Neural crest cell (in vitro differentiated cells): ENCODE measurements at places on chromosomes 11 and 22.
A peak's percentile ranks its signal among the peaks of the same experiment; 100 is the strongest.

DNA sequence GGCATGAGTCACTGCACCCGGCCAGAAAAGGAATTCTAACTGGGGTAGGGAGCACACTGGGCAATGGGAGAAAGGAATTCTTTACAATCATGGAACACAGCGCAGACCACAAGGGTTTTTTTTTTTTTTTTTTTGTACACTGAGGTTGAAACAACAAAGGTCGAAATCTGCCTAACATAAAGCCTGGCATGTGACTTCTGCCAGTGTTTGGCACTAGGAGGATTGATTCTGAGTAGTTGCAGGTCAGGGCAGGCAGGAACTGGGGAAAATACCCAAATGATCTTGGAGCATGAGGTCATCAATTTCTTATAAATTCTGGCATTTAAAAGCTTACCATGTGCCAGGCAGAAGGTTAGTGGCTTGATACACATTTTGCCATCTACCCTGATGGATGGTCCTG, 202.0 kb upstream of the SNX19 start:
- DNase-seq: no peak

- no peak for DNase-seq
These were observed 24.1 kb upstream of the WNT11 start for GRCh38 chr11:76230392-76230791.

DNA sequence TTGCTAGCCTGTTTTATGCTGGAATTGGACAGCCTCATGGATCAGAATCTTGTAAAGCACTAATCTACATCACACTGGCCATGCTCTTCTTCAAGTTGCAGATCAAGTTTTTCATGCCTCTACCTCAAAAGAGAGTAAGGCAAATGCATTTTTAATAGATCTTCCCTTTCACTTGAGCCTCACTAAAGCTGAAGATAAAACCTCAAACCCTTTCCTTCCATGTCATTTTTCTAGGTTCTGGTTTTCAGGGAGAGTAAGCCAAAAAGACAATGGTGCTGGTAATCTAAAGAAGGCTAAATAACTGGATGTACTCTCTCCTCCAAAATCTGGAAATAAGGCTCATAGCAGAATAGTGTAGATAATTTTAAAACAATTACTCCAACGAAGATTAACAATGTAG, 28.3 kb downstream of the POU2AF1 start:
- no peak for DNase-seq

GRCh38 chr11:44763121-44763820, 36.5 kb downstream of the TSPAN18 start:
- no peak for DNase-seq

DNA sequence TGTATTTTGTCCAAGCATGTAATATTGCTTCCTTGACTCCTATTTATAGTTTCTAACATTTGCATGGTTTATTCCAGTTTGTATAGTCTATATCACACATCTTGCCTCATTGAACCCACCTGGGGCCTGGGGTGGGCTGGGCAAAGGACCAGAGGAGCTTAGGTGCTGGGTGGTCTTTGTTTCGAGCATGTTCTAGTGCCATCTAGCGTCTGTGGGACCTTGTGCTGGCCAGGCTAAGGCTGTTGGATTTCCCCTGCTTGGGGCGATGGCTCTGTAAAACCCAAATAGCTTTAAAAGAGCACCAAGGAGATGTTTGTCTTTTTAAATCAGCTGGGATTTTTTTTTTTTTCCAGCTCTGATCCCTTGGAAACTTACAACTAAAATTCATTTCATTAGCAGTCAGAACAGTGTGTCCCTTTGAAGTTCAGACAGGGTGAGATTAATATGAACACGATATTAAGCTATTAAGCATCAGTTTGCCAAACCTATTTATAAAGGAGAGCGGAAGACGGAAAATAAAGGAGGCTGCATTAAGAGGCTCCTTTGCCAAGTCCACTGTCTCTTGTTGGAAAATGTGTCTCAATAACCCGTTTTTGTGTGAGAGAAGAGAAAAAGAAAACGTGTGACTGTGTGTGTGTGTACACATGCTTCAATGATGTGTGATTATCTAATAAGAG, 157.4 kb downstream of the COMMD9 start:
- peak; percentile 18 for DNase-seq

DNA sequence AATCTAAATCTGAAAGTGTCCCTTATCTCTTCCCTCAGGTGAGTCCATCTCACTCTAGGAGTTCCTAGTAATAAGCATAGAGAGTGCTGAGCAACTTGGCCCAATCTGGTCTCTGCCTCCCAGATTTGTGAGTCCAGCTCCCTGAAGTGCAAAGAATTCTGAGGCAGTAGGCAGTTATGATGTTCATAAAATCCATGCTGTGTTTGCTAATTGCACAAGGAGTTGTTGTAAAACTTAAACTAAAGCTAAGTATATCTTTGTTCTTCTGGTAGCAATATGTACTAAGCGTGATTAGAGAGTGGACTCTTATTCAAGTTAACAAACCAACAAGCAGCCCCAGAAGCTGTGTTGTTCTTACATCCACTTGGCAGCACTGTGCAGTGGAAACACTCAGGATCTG, 7.6 kb upstream of the PTH start:
- no peak for DNase-seq

DNA sequence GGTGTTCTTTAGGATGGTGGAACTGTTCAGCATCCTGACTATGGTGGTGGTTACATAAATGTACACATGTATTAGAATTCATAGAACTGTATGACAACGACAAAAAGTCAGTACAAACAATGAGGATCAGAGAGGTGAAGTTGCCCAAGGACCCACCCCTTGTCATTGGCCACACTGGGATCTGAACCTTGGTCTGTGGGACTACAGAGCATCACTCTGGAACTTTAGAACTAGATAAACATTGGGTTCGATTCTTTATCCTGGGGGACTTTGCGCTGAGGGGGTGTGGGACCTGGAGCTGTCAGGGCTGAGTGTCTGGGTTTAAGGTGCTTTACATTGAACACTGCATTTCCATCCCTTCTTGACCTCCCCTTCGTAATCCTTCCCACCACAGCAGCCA, 12.8 kb upstream of the EXT2 start:
- DNase-seq: no peak

DNA sequence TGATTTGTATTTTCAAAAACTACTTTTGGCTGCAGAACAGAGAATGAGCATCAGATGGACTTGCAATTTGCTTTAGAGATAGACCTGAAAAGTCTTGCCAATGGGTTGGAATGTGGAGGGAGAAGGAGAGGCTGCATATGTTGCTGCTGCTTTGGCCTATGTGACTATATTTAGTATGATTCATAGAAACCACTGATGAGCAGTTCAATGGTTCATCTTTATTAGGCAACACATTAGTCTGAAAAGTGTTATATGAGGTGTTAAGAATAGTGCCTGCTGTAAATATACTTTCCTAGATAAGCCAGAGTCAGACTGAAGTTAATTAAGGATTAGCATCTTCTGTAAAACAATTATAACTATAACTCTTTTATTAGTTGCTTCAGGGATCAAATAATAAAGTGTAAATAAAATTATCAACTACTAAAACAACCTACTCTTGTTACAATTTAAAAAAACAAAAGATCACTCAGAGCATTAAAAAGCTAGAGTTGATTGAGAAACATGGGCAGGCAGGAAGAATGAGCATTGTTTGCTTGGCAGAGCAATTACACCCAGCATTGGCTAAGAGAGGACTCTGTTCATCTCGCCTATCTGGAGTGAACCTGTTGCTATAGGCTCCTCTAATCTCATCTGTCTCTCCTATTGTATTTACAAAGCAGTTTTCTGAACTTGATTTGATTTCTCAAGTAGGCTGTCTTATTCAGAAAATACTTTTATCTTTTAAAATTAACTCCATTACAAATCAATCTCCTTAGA, 36.3 kb downstream of the HORMAD2 start:
- no peak for DNase-seq

GRCh38 chr22:45918459-45919370, 58.2 kb downstream of the WNT7B start:
- no peak for DNase-seq

GRCh38 chr11:61728940-61729219, 23.6 kb upstream of the MYRF start:
- no peak for DNase-seq

DNA sequence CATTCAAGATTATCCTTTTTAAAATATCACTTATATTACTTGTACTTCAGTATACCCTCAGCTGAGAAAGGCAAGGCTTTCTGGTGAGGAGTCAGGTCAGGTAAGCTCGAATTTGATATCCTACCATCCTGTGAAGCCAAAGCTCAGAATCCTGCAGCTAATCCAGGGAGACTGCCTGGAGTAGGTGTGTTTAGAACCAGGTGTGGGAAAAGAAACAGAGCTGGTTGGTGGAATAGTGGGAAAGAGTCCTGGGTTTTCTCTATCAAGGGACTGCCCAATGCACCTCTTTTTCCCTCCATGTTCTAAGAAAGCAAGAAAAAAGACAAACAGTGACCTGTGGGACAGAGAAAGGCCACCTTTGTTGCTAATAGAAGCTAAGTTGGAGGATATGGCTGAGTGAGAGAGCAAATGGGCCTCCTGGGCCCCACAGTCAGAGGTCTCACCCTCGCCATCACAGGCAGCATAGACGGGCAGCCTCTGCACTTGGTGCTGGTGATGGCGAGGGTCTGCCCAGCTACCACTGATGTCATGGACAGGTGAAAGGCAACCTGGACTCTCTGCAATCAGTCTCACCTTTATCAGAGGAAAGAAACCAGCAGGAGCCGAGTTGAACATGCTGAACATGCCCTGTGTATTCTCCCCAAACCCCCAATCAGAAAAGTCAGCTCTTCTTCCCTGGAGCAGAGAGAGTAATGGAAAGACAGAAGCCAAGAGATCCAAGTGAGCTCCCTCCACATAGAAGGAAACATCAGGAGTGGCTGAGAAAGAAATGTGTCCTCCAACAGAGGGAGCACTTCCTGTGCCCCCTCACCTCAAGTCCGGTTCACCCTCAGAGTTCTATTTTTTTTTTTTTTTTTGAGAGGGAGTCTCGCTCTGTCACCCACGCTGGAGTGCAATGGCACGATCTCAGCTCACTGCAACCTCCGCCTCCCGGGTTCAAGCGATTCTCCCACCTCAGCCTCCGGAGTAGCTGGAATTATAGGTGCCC, 491.3 kb downstream of the BUD13 start:
- DNase-seq: no peak

GRCh38 chr11:83661491-83662350, 375.6 kb upstream of the CCDC90B start:
- no peak for DNase-seq

DNA sequence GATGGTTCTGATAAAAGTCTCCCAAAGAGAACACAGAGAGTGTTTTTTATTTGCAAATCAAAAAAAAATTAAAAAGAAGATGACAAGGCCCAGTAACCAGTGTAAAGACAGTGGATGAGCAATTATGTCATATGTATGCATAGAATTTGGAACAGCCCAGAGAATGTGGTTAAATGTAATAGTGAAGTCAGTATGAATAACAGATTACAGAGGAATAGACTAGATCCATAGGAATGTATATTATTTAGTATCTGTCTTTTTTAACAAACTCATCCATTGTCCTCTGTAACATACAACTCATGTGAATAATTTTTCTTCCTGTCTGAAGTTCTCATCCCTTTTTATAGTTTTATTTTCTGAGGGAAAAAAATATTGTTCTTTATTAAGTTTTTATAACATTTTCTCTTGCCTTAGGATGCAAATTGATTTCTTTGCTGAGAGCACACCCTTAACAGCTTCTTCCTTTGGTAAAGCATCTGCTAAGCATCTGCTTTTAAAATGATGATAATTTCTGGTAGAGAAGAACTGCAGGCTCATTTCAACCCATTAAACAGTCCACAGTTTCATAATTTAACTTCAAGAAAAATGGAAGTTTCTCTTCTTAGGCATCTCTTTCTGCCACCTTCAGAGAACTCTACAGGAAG, 266.5 kb upstream of the MTNR1B start:
- no peak for DNase-seq

DNA sequence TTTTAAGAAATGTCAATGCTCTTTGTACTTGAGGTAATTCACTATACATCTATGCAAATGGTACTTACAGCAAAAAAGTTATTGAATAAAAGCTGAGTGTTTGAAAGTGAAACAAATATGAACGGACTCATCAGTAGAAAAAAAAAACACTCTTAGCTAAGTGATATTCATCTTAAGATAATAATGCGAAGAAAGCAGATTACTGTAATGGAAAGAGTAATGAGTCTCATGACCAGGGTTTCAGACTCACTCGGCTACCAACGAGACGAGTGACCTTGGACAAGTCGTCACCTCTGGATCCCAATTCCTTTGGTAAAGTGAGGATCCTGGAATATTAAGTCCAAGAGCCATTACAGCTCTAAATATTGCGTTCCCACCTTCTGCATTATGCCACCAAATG, 57.0 kb downstream of the PACSIN2 start:
- no peak for DNase-seq

- no peak for DNase-seq
These were observed 1.6 kb downstream of the SCUBE1 start for GRCh38 chr22:43341565-43341964.

- no peak for DNase-seq
These were observed 19.6 kb downstream of the FGF3 start for GRCh38 chr11:69799582-69799981.

DNA sequence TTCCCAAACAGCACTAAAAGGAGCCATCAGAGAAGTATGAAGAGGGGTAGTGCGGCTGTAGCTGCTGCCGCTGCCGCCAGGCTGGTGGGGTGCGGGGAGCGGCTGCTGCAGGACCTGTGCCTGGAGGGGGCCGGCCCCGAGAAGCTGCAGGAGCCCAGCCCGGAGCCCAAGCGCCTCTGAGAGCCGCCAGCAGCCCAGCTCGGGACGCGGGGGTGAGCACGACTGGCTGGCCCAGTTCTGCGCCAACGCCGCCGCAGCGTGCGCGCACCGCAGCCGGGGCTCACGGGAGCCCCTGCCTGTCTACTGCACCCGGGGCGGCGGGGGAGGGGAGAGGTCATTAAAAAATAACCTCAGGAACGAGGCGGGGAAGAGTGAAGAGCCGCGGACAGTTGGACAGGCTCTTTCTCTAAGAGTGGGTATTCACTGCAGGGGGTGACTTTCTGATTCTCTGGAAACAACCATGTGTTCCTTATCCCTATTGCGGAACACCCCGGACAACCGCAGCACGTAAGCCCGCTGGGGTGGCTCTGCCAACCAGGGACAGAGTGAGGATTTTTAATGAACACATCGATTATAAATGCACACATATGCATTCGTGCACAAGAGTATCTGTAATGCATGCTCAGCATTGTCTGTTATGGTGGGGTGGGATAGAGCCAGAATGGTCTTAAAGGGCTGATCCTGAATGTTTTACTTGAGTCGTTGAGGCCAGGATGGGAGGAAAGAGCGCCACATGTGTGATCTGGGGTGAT, 453 bp downstream of the GAS2 start:
- DNase-seq: peak; percentile 47

- DNase-seq: no peak
These were observed 34.5 kb upstream of the SEZ6L start for GRCh38 chr22:26134654-26135330.

GRCh38 chr22:31739795-31740201, 10.1 kb downstream of the PRR14L start:
- no peak for DNase-seq

- peak; percentile 26 for DNase-seq
These were observed 753 bp downstream of the STX3 start for GRCh38 chr11:59755701-59756557.
